ENCODE measurements at places on chromosomes 12 and 14.
A peak's percentile ranks its signal among the peaks of the same experiment; 100 is the strongest.

DNA sequence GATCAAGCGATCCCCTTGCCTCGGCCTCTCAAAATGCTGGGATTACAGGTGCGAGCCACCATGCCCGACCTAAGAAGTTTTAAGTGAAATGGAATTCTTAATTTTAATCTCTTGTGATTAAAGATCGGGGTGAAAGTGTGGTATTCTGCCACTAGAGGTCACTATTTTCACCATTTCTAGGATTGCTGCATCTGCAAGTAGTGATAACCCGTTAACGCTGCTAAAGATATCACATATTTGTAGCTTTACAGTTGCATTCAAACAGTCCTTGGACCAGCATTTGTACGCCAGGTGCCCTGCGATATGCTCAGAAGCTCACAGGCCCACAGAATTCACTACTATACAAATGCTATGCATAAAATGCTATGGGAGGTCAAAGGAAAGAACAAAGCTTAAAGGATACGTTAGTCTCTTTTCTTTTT, 19.3 kb downstream of the CCDC62 start:
- DNase-seq: peak; percentile 19

GRCh38 chr14:104116756-104117340, 21.5 kb upstream of the KIF26A start:
- no peak for DNase-seq

- DNase-seq: no peak
Measured at GRCh38 chr12:21992823-21993222, 51.6 kb upstream of the ABCC9 start.

- no peak for DNase-seq
Measured at GRCh38 chr14:61570549-61571290, 124.6 kb upstream of the HIF1A start.

- DNase-seq: no peak
Measured at GRCh38 chr14:102629011-102629444, 36.6 kb downstream of the RCOR1 start.

- no peak for DNase-seq
Measured at GRCh38 chr12:85765453-85765869, 70.7 kb downstream of the RASSF9 start.

- DNase-seq: peak; percentile 28
Measured at GRCh38 chr12:15534322-15534721, 212.0 kb downstream of the PTPRO start.

DNA sequence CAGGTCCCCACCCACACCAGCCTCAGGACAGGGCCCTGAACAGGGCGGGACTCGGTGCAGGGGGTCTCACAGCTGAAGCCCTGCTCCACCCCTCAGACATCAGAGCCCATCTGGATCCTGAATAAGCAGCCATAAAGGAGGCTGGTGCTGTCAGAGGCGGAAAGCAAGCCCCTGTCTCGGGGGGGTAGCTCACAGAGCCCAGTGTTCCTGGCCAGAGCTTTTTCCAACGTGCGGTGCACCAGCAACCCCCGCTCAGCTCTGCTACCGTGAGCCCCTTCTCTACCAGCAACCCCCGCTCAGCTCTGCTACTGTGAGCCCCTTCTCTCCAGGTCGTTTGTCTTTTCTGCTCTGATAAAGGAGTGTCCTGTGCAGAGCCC, 136.5 kb upstream of the SFSWAP start:
- no peak for DNase-seq

GRCh38 chr12:88753066-88753465, 172.8 kb upstream of the KITLG start:
- no peak for DNase-seq

DNA sequence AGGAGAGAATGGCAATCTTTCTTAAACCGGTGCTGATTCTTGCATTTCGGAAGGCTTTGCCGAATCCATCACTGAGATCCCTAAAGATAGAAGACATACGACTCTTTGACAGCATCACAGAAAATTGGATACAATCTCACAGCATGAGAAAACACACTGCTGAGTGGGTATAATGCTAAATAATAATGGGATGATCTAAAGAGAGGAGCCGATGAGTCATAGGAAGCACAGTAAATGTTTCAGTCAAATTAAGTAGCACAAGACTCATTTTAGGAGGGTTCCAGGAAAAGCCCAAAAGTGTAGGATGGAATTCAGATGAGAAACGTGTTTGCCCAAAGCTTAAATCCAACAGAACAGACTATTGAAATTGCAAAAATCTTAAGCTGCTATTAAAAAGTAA, 81.7 kb downstream of the CPNE8 start:
- no peak for DNase-seq

DNA sequence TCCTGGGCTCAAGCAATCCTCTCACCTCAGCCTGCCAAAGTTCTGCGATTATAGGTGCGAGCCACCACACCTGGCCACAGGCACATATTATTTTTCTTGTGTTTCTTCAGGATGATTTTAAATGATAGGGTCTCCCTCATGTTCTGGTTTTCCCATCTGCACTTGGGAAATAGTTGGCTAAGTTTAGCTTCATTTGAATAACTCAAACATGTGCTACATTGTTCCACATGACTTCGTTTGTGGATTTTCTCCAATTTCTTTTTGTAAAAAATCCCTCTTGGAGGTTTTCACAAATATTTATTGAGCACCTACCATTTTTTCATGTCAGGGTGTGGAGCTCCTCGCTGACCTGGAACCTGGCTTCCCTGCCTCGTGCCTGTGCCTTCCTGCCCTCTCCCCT, 55.2 kb upstream of the GNPNAT1 start:
- DNase-seq: no peak
